ENCODE measurements at places on chromosomes 5 and 9.

- no peak for DNase-seq
Measured at GRCh38 chr5:40547557-40547956, 132.2 kb upstream of the PTGER4 start.

GRCh38 chr5:133400831-133401351, 211.4 kb downstream of the FSTL4 start:
- no peak for DNase-seq

GRCh38 chr5:165224366-165225045, 1719.1 kb downstream of the MAT2B start:
- no peak for DNase-seq

DNA sequence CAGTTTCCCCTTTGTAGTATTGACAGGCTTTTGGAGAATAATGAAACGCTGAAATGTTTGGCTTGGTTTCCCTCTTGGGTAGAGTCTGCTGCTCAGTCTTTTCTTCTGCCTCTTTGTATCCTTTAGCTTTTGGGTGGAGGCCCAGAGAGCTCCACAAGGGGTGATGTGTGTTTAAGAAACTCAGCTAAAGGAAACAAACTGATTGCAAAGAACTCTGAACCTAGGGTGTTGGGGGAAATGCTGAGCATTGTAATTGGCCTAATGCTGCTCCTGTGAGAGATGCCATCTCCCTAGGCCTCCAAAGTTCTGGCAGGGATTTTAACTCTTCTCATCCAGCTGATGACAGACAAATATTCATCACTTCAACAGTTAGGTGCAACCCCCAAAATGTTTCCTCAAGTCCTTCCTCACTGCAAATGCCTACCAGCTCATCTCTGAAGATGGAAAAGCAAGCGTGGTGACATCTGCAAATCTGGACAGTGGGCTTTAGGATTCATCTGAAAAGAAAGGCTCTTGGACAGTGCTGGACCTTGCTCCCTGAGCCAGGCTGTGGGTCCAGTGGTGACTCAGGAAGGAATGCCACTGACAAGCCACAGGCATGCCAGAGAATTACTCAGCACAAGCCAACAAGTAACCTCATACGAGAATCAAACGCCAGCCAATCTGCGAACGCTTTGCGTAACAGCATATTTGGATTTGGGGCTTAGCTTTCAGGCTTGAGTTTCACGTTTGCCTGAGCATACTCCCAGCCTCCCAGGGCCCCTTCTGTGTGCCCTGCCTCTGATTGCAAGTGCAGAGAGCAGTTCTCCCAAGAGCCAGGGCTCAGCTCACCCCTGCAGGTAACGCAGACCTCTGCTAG, 30.5 kb upstream of the ZSWIM6 start:
- peak; percentile 94 for DNase-seq

GRCh38 chr5:171474230-171474813, 54.9 kb downstream of the FGF18 start:
- no peak for DNase-seq

GRCh38 chr5:98307811-98308210, 465.7 kb upstream of the RGMB start:
- no peak for DNase-seq

- DNase-seq: no peak
Measured at GRCh38 chr9:132059361-132059760, 20.3 kb downstream of the MED27 start.

DNA sequence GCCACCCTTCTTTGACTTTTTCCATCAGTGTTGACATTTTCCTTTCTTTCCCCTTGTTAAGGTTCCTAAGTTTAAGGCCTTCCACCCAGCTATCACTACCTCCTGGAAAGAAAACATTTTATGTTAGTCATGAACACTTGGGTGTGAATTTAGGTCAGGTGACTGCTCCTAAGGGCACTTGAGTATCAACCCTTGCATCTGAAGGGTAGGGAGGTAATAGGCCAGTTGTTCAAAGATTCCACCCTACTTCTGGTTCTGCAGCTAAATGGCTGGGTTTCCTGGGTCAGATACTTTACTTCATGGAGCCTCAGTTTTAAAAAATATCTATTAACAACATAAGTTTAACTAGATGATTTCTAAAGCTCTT, 49.1 kb upstream of the OSMR start:
- DNase-seq: no peak

- DNase-seq: no peak
Measured at GRCh38 chr9:91474656-91475055, 51.0 kb upstream of the NFIL3 start.

GRCh38 chr9:134689321-134690181, 47.9 kb downstream of the COL5A1 start:
- DNase-seq: peak; percentile 49

DNA sequence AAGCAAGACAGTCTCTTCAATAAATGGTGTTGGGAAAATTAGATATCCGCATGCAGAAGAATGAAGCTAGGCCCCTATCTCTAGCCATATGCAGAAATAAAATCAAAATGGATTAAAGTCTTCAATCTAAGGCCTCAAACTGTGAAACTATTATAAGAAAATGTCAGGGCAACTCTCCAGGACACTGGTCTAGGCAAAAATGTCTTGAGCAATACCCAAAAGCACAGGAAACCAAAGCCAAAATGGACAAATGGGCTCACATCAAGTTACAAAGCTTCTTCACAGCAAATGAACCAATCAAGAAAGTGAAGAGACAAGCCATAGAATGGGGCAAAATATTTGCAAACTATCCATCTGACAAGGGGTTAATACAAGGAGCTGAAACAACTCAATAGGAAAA, 338.8 kb downstream of the NNT start:
- no peak for DNase-seq

- peak; percentile 62 for DNase-seq
Measured at GRCh38 chr9:118609355-118610044, 759.7 kb downstream of the BRINP1 start.

GRCh38 chr5:117072439-117072838, 497.8 kb upstream of the SEMA6A start:
- DNase-seq: no peak

DNA sequence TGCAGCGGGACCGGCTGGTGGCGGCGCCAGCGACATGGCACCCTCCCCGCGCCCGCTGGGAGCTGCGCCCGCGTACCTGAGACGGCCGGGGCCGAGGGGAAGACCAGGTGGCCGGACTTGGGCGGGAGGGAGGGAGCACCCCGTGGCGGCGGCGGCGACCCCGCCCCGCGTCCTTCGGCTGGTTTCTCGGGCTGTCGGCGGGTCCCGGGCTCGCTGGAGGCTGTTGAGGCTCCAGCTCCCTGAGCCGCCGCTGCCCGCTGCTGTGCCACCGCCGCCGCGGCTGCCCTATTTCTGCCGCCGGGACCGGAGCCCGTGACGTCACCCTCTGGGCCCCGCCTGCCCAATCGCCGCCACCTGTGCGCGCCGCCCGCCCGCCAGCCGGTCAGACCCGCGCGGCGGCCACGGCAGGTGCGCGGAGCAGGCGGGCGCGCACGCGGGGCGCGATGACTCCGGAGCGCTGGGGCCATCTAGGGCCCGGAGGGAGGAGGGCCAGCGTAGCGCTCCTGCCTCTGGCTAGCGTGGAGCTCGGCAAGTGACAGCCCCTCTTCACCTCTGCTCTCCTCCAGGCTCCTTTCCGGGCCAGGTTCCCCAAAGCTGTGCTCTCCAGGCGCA, at the start of gene FSTL4:
FSTL4 (minus strand) TSS at position 293 of the 612 bp plus-strand sequence.
- DNase-seq: peak; percentile 6

DNA sequence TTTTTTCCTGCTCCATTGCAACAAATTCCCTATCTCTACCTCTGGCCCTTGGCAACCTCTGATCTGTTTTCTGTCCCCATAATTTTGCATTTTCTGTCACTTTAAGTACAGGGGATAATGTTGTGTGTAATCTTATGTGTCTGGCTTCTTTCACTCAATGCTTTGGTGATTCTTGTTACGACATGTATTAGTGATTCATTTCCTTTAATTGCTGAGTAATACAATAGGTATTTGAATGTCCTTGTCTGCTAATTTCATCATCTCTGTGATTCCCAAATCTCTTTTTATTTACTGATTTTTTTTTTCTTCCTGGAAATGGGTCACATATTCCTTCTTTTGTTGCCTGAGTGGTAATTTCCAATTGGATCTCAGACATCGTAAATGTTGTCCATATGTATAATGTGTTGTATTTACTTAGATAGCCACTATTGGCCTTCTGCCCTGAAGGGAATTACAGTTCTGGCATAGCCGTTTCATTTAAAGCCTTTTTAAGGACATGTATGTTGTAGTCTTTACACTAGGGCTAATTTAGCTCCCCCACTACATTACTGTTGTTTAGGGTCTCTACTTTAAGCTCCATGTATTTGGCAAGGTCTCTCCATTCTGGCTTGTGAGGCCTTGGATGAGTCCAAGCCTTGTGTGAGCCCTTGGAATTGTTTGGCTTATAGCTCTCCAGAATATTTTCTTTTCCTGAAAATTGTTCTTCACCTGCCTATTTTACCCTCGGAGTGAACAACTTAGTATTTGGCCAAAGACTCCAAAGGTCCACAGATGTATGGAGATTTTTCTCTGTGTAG, 683.8 kb downstream of the LRRC70 start:
- DNase-seq: peak; percentile 38

GRCh38 chr5:145236127-145236526, 599.0 kb downstream of the PRELID2 start:
- no peak for DNase-seq

DNA sequence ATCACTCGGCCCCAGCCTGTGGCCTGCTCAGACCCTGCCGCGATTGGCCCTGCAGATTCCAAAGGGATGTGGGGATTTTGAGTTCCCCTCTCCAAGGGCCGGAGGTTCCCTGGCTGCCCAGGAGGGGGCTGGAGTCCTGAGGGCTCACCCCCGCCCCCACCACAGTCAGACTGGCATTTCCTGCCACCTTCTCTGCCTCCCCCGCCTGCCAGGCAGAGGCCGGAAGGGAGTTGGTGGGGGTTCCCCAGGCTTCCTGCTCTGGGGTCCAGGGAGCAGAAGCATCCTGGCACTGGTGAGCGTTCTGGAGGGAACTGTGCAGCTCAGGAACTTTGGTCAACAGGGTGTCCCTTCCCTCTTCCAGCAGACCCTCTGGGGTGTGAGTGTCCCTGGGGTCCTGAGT, 70.6 kb downstream of the RXRA start:
- DNase-seq: no peak

- no peak for DNase-seq
Measured at GRCh38 chr5:168766426-168766700, 187.2 kb upstream of the PANK3 start.

GRCh38 chr5:62536232-62536631, 42.4 kb upstream of the LRRC70 start:
- DNase-seq: no peak

- no peak for DNase-seq
Measured at GRCh38 chr5:102216678-102217077, 79.4 kb downstream of the SLCO4C1 start.

GRCh38 chr9:137078701-137079400, 1.5 kb downstream of the UAP1L1 start:
- no peak for DNase-seq

DNA sequence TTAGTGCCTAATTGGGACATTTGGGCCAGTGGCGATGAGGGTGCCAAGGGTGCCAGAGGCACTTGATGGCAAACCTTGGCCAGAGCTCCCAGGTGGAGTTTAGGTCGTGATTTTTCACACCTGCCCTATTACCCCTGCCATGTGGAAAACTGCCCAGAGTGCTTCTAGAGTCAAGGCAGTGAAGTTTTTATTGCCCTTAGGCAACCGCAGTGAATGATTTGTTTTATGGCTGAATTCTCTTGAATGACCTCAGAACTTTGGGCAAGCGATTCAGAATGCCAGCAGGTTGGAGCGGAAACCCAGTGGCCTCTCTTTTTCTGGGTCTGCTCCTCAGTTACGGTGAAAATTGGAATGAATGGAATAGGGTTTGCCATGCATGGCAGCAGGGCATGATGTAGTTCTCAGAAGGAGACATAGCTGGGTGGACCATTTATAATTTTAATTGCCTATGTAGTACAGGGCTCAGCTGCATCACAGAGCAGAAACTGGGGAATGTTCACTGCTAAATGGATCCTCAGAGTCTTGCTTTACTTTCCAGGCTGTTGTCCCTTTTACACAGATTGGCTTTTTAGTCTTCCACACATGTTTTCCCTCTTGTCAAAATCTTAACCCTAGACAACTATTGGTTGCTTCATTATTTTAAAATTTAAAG, 820.0 kb upstream of the SEMA6A start:
- DNase-seq: no peak

DNA sequence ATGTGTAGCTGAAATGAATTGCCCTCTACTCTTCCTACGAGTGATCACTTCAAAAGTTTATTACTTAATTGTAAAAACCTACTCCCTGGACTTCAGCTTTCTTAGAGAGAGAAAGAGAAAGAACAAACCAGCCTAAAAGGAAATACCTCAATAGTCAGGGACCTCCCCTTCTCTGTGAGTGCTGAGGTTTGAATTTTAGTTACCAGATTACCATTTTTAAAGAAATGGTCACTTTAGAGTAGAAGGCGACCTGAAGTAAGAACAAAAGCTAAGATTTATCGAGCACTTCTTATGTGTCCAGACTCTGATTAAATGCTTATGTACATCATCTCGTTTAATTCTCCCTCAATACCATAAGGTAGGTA, 11.3 kb downstream of the RAPGEF1 start:
- DNase-seq: no peak

DNA sequence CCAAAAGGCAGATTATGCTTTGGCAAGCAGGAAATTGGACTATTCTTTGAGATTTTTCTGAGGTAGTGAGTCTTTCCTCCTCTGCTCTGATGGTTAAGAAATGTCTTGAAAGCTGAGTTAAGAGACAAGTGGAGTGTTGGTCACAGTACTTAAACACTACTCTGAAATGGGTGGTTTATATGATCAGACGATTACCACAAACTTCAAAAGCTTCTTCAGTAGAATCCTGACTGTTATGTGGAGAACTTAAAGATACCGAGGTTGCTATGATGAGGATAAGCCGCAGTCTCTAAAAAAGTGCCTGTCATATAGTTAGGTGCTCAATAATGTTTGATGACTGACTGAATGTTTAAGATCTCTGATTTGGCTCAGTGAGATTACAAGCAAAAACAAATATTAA, 24.3 kb downstream of the GCNT4 start:
- no peak for DNase-seq

GRCh38 chr5:120767178-120767820, 303.2 kb downstream of the PRR16 start:
- DNase-seq: no peak

DNA sequence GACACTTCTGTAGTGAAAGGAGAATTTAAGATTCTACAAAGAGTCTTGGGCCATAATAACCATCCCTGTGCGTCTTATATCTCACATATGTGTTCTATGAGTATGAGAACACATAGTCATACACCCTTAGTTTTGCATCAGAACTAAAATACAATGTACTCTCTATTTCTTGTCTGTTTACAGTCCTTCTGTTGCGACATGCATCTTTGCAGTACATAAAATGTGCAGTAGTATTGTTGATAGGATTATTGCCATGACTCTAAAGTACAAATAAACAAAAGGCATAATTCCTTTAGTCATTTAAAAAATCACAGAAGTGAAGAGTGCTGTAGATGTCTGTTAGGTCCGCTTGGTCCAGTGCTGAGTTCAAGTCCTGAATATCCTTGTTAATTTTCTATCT, 201.9 kb downstream of the NR3C1 start:
- no peak for DNase-seq

- DNase-seq: no peak
Measured at GRCh38 chr5:60503771-60504170, 196.2 kb downstream of the DEPDC1B start.

DNA sequence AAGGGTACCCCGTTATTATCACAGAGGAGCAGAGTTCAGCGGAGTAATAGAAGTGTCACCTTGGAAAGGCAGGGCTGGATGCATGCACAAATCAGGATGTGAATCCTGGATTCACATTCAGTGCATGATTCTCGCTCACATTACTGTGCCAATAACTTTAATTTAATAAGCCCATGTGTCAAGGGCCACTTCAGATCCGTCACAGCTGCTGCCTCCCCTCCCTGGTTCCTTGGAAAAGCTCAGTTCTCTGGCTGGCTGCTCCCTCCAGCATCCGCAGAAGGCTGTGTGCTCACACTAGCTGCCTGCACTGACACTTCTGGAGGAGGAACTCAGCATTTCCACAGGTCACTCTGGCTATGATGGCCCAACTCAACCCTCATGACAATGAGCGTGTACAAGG, 256.8 kb upstream of the ADAMTS16 start:
- no peak for DNase-seq

All from Caki2 (cell line).